ENCODE measurements at places on chromosomes 6 and 20.
A peak's percentile ranks its signal among the peaks of the same experiment; 100 is the strongest.

DNA sequence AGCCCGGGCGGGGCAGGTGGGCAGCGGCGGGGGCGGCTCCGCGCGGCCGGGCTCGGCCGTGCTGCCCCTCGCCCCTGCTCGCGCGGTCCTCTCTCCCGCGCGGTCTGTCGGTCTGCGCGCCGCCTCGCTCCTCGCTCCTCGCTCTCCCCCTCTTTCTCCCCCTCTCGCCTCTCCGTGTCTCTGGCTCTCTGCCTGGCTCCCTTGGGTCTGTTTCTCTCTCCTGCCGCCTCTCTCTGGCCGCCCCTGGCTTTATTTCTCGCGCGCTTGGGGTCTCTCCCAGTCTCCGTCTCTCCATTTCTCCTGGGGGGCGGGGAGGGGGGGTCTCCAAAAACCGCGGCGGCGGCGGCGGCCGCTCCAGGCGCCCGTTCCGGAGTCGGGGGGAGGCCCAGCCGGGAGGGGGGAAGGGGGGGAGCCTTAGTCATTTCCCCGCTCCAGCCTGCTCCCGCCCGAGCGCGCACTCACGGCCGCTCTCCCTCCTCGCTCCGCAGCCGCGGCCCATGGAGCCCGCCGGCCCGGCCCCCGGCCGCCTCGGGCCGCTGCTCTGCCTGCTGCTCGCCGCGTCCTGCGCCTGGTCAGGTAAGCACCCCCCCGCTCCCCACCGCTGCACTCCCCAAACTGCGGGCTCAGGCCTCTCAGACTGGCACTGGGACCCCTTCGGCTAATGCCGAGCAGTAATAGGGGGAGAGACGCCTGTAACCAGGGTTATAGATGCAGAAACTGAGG lies at the start of gene SIRPA:
SIRPA (plus strand) TSS at position 457 of the 723 bp plus-strand sequence; CDS start at position 498, 41 bp downstream.
- peak; percentile 12 for DNase-seq

- DNase-seq: no peak
Observed at GRCh38 chr20:57672953-57673575, 36.8 kb downstream of the PMEPA1 start.

GRCh38 chr6:167782698-167783517 lies 43.8 kb upstream of the AFDN start:
- DNase-seq: no peak

DNA sequence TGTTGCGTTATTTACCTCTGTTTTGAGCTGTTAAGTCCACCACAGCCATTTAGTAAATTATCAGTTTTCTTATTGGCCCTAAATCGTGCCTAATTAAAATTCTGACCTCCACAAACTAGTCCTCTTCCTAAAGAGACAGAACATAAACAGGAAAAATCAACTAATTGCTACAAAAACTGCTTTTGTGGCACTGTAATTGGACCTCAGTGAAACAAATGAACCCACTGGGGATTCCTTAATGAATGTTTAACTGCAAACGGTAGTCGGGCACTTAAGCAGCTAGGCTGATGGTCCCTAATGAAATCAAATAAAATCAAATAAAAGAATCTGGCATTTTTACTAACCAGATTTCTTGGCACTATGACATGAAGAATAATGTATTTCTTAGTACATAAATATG lies 513.4 kb upstream of the SLC35B3 start:
- DNase-seq: no peak

Data from stimulated activated CD4-positive, alpha-beta T cell treated with anti-CD3 and anti-CD28 coated beads, Interleukin-4, amount 100 ng/mL, for 1 hour (primary cell).